ENCODE measurements at places on chromosomes 2 and 18.
A peak's percentile ranks its signal among the peaks of the same experiment; 100 is the strongest.

- no peak for DNase-seq
These were observed 2.0 kb downstream of the GAREM2 start for GRCh38 chr2:26174691-26175465.

DNA sequence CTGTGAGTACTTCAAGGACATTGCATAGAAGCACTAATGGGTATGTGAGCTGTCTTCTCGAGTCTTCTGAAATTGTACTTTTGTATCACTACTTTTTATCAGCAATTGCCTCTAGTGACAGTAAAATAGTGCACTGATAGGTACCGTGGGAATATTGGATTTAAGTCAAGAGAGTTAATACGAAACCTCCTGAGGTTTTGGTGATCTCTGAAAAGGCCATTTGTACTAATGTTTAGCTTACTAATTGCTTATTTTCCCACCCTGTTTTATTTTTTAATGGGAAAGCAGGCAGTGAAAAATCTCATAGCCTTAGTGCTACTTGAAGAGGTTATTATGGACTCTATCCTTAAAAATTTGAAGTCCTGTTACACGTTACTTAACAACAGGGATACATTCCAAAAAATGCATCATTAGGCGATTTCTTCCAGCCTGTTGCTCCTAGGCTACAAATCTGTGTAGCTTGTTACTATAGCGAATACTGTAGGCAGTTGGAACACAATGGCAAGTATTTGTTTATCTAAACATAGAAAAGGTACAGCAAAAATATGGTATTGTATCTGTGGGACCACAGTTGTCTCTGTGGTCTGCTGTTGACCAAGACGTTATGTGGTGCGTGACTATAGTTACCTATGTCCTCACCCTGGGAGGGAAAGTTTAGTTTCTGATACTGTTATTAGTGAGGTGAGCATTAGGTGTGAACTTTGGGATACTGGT lies 65.9 kb downstream of the CAB39 start:
- DNase-seq, result no peak

DNA sequence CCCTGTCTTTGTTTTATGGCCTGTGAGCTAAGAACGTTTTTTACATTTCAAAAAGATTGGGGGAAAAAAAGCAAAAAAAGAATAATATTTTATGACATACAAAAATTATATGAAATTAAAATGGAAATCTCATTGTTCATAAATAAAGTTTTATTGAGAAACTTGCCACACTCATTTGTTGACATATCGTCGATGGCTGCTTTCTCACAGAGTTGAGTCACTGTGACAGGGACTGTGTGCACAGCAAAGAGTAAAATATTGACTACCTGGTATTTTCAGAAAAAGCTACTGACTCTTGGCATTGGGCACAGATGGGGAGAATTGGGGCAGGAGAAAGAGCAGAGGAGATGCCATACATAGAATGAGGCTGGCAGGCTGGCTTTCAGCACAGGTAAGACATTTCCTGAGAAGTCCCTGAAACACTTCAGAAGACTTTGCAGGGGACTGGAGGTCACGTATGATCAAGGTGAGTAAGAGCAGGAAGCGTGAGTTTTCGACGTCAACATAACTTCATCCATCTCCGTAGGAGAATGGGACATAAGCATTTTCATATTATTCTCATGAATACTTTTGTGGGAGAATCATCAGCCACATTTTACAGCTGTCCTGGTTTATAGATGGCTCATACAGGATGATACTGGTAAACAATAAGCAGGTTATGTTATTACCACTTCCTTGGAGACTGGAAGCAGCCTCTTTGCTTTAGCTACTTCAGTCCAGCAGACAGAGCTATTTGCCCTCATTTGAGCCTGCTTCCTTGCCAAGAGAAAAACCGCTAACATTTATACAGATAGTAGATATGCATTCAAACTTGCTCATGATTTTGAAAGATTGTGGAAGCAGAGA lies 32.5 kb upstream of the PUM2 start:
- DNase-seq, result peak; percentile 14

DNA sequence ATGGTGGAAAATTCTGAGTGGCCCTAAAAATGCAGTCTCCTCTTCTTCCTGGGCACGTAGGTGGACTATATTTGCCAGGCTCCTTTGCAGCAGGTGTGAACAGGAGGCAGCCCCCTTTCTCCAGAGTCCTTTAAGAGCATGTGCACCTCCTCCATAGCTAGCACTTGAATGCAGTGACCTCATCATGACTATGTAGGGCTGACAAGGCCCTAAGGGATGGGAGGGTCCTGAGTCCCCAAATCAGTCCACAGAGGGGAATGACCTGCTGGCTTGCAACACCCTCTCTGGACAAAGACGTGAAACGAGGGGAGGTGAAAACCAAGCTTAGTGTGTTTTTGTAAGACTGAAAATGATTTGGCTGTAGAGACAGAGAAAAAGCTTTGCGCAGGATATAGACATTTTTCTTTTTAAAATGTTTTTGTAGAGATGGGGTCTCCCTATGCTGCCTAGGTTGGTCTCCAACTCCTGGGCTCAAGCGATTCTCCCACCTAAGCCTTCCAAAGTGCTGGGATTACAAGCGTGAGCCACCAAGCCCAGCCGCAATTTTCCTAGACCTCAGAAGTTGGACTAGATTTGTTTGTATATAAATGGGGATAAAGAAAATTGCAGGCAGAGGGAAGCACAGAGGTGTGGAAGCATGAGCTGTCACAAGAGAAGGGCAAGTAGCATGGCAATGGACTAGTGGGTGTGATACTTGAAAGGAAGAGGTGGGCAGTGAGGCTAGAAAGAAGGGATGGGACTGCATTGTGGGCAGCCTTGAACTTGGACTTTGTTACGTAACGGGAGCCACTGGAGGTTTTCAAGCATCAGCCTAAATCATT lies 28.8 kb downstream of the LONRF2 start:
- no peak for DNase-seq

GRCh38 chr2:19812166-19812565 lies 89.6 kb downstream of the TTC32 start:
- no peak for DNase-seq

DNA sequence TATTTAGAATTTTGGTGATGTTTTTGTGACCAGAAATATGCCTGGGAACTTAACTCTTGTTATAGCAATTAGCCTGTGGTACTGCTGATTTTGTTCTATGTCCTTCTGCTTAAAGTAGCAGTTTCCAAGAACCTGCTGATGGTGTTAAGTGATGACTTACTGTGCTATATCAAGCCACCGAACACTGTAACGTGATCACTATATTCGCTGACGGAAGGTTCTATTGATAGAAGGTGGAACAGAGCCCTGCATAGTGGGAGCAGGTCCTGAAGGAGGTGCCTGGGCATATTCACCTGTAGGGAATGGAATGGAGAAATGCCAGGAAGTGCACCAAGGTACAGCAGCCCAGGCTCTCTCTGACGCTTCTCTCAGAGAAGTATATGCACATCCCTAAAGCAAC lies 76.8 kb downstream of the UXS1 start:
- no peak for DNase-seq

- DNase-seq, result no peak
These were observed 48.1 kb downstream of the PLB1 start for GRCh38 chr2:28544036-28544346.

- DNase-seq, result no peak
These were observed 105.9 kb downstream of the DYSF start for GRCh38 chr2:71559080-71559827.

GRCh38 chr2:50401772-50402653 lies 629.9 kb downstream of the NRXN1 start:
- DNase-seq, result no peak

DNA sequence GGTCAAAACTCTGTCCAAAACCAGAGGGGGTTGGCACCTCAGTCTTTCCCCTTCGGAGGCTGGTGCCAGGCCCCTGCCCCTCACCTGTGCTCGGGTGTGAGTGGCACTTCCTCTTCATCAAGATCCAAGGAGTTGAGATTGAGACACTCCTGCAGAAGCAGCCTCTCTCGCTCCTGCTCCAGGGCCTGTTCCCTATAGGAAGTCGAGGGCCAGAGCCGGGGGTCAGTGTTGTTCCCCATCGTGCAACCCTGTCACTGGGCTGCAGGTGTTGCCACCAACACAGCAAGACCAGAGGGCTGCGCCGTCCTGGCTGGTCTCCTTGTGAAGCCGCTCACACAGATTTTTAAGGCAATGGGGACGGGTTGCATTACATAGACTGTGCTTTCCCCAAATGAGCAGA lies 18.9 kb downstream of the FAM178B start:
- no peak for DNase-seq

DNA sequence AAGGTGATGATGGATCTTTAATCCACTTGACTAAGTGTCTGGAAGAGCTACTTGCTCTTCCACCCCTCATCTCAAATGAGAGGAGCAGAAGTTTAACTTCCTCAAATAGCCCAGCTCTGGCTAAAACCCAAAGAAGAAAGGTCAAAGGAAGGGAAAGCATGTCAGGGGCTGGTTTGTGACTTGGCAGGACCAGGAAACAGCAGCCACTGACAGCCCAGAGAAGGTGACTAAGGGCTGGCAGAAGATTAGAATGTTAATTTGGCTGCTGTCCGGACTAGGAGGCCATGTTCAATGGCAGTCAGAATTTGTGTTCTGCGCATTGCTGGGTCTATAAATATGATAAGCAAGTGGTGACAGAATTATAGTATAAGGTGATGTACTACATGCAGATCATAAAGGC lies 386.2 kb downstream of the SETBP1 start:
- DNase-seq, result no peak

DNA sequence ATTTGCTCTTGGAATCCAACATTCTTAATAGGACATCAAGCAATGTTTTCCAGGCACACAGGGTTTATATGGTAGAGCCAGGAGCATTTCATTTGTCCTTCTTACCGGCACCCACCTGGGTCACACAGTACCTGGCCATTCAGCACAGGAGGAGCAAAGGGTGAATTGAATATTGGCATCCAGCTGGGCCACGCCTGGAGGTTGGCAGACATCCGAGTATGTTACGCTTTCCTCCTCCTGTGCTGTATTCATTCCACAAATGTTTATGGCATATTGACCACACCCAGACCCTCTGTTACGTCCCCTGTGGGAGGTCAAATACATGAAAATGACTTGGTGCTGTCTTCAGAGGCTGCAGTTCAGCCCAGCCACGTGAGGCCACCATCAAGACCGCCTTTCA lies 206.2 kb downstream of the RTP5 start:
- no peak for DNase-seq

DNA sequence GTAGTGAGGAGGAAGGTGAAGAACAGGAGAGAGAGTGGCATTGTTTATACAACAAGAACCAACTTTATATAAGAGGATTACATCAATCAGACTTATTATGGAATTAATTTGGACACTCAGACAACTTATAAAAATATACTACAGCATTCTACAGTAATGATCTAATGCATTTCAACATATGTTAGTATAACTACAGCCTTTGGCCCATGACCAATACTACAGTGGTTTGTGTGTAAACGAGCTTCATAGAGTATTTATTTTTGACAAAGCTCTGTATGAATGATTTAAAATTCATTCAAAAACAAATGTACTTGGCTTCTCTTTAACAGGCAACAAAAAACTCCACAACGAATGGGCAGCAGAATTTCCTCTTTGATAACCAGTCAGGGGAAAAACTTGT lies 72.8 kb downstream of the ZNF521 start:
- DNase-seq, result no peak
